ENCODE measurements at places on chromosomes 2 and 18.

DNA sequence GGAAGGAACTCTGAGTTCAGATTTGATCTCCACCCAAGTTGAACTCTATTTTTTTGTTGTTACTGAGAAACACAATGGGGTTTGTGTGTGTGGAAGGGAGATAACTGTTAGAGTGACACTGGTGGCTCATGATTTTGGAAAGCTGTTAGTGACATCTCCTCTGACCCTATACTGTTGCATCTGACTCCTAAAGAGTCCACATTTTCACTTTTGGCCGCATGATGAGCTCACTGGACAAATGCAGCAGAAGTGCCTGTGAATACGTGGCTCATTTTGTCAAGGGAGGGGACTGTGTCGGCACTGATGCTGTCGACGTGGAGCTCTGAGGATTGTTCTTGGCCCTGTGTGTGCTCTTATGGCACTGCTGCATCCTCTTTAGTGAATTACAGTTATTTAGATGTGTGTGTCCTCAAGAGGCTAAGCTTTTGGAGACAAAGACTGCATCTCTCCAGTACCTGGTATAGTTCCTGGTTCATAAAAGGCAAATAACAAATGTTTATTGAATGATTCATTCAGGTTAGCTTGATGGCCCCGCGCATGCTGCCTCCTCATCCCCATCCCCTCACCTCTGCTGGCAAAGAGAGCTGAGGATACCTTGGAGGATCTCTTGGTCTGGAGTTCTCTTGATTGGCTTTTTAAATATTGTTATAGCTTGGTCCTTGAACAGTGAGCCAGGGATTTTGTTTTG lies 135.4 kb downstream of the PHLPP1 start:
- no peak for DNase-seq

GRCh38 chr2:236947896-236948295 lies 137.8 kb upstream of the COPS8 start:
- DNase-seq = no peak

GRCh38 chr2:240839152-240840143 lies 19.4 kb upstream of the KIF1A start:
- no peak for DNase-seq

- no peak for DNase-seq
These were observed 23.9 kb downstream of the NBEAL1 start for GRCh38 chr2:203038586-203038985.

GRCh38 chr2:176978921-176979320 lies 233.7 kb upstream of the HNRNPA3 start:
- peak; percentile 6 for DNase-seq

GRCh38 chr18:40357536-40357935 lies 1597.5 kb upstream of the PIK3C3 start:
- no peak for DNase-seq

DNA sequence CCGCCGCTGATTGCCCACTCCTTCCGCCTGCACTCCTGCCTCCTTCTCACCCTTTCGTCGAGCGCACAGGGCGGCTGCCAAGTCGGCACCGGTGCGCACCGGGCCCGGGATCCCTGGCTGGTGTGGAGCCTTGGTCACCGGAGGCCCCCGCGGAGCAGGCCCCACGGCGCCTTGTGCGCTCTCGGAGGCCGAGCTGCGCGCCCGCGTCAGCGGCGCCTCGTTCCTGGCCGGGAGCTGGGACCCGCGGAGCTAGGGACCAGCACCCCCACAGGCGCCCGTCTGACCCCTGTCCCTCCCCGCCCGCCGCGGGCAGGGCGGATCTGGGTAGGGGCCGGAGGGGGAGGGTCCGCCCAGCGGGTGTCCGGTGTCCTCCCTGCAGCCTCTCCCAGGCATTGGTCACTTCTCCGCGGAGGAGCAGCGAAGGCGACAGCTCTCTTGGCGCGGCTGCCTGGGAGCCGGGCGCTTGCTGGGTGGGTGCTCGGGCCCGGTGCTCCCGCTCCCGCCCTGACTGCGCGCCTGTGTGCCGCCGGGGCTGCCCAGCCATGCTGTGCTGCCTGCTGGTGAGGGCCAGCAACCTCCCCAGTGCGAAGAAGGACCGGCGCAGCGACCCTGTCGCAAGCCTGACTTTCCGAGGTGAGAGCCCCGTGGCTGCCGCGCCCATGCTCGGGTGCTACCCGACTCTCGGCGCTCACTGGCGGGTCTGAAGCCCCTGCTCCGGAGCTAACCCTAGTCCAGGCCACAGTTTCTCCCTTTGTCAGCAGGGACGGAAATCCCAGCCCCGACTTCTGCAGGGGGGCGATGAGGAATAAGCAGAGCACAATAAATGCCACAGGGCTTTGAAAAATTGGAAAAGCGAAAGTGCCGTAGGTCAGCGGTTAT lies 13.2 kb downstream of the DYSF start:
- peak; percentile 69 for DNase-seq

GRCh38 chr2:66013456-66013855 lies 421.5 kb upstream of the MEIS1 start:
- DNase-seq = no peak

GRCh38 chr2:70513738-70514137 lies 39.9 kb downstream of the TGFA start:
- no peak for DNase-seq

- no peak for DNase-seq
These were observed 8.7 kb downstream of the FAM228A start for GRCh38 chr2:24183366-24184069.

DNA sequence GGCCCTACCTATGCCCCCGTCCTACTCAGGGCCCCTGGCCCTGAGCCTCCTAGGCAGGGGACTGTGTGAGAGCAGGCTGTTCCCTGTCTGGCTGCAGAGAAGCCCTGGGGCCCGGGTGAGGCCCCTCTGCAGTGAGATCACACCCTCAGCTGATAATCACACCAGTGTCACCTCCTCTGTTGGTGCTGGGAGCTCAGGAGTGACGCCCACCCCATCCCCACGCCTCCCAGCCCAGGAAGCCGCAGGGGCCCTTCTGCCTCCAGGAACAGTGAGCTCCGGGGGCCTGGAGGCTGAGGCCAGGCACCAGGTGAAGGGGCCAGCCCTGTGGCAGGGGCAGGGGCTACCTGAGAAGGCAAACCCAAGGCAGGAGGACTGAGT lies 20.0 kb downstream of the KCNIP3 start:
- no peak for DNase-seq

GRCh38 chr2:118705032-118705431 lies 142.4 kb downstream of the EN1 start:
- DNase-seq = peak; percentile 21

- DNase-seq = no peak
These were observed 27.9 kb downstream of the CCDC88A start for GRCh38 chr2:55391615-55392242.

- DNase-seq = no peak
These were observed 3.2 kb downstream of the NMUR1 start for GRCh38 chr2:231527091-231527395.

DNA sequence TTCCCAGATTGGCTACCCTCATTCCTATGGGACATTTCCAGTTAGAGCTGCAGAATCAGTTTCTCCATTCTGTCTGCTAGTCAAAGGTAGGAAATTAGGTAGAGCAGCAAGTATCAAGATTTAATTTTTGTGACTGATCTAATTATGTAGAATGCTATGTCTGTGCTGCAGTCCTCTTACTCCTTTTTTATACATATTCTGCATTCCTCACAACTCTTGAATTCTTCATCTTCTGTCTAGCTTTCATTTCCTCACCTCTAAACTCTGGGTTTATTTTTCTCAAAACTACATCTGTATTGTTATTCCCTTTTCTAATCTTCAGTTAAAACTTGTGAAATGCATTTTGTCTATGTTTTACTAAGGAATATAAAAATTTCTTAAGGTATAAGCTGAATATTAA lies 8.6 kb downstream of the SGO2 start:
- peak; percentile 33 for DNase-seq

DNA sequence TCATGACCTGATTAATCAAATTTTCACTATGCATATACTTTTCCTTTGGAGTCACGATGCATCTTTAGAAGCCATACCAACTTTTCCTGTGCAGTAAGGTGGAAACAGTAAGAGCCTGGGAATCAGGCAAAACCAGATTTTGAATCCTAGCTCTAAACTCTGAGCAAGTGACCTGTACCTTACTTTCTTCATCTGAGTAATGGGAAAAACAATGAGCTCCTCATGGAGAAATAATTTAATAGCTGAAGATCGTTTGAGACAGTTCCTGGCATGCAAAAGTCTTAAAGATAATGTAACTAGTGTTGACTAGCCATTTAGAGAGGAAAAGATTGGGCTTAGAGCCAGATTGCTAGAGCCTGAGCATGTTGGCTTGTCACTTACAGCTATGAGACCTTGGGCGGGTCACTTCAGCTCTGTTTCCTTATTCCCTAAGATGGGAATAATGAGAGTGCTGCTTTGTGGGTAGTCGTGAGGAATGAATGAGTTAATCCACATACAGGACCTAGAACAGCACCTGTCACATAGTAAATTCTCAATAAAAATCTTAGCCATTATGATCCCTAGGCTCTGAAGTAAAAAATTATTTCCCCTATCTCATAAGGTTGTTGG lies 17.7 kb upstream of the CCNYL1 start:
- DNase-seq = no peak

GRCh38 chr2:225615514-225615913 lies 216.0 kb downstream of the NYAP2 start:
- no peak for DNase-seq

- DNase-seq = no peak
These were observed 213.4 kb downstream of the RND3 start for GRCh38 chr2:150274108-150274507.

GRCh38 chr18:61085761-61086160 lies 247.5 kb upstream of the CDH20 start:
- DNase-seq = no peak

DNA sequence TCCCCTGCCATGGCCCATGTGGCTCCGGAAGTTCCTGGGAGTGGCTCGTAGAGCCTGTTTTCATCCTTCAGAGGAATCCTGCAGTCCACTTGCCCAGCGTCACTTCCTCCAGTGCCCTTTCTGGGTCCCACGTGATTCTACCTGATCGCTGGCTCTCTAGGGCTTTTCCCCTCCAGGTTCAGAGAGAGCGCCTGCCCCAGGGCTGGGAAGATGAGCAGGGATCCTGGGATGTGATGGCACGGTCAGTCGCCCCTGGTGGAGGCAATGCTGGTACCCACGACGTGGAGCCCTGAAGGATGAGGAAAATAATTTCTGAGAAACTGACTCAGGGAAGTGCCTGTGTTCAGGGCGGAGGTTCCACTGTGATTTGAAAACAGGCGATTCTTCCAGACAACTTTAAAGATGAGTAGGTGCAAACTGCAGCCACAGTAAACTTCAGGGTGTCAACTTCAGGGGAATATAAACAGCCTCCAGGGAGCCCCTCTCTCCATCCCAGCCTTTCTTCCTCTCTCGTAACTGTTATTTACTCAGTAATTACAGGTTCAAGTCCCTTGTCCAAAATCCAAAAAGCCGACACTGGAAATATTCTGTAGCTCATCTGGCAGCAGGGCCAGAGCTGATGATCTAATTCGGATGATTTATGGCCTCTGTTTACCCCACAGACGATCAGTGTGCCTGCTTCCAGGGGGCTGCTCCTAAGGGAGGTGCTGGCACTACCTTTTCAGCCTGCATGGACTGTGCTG lies 105.9 kb downstream of the AGAP1 start:
- no peak for DNase-seq

DNA sequence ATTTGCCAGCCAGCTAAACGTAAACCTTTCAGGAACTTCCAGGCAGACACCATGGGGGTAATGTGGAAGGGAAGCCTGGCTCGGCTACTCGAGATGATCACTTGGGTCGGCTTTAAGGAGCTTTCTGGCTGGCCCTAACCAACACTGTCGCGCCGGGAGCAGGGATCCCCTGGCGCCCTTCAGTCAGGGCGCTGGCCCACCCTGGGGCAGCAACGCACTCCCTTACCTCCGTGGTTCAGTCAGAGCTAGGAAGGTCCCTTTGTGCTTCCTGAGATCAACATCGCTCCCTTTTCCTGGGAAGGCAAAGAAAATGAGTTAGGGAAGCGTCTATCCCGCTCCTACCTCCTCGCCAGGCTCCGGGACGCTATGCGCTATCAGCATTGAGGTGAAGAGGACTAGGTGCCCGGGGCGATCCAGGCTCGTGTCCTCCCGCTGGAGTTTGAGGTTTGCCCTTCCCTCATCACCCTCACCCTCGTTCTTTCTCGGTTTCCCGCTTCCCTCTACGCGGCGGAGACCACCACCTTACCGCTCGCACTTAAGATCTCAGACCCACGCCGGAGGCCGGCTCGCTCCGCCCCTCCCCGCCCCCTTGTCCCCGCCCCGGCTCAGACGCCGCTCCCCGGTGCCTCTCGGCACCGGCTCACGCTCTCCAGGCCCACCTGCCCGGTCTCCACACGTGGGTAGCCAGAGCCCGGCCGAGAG lies 449 bp upstream of the ATRAID start:
- DNase-seq = no peak

DNA sequence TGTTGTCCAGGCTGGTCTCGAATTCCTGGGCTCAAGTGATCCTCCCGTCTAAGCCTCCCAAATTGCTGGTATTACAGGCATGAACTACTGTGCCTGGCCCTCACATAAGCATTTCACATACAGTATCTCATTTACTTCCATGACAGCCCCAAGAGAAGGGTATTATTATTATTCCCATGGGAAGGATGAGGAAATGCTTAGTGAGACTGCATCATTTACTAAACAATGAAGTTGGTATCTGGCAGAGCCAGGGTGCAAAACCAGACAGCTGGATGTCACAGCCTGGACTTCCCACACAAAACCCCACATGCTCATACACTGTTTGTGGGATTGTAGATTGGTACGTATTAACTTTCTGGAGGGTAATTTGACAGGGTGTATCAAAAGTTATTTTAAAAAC lies 29.9 kb downstream of the DAPL1 start:
- DNase-seq = no peak

DNA sequence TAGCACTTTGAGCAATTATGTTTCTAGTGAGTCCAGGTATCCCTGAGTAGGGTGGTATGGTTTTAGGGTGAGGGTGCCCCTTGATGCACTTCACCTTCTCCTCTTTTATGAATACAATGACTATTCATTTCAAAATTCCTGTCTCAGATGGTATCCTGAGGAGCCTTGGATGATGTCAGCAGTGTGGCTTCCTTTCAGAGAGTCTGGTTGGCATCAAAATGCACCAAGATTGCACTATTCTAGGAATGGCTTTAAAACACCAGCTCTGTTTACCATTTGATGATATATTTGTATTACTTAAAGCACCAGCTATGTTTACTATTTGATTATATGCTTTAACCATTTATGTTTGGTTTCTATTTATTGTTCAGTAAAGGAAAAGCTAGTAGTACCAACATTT lies 141.0 kb downstream of the FMNL2 start:
- peak; percentile 28 for DNase-seq

DNA sequence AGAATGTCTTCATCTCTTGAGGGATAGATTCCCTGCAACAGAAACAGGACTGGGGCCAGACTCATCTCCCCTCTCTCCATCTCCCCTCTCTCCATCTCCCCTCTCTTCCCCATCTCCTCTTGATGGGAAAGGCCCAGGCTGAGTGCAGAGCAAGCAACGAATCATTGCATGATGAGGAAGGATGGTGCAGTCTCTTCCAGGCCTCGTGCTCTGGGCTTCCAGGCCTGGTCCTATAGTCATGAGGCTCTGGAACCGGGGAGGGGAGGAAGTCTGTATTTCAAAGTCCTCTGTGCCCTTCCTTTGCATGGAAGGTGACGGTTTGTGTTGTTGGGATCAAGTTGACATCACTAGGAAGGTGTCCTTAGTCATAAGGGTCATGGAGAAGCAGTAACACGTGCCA lies 115.6 kb upstream of the NEDD4L start:
- DNase-seq = no peak
